ENCODE measurements at places on chromosomes 5 and 9.

- DNase-seq = peak; percentile 63
Measured at GRCh38 chr9:131739959-131740648, at the start of gene RAPGEF1. Gene RAPGEF1, minus strand, starts transcription at chr9:131740076. Its CDS starts 246 bp downstream, at chr9:131739830.

DNA sequence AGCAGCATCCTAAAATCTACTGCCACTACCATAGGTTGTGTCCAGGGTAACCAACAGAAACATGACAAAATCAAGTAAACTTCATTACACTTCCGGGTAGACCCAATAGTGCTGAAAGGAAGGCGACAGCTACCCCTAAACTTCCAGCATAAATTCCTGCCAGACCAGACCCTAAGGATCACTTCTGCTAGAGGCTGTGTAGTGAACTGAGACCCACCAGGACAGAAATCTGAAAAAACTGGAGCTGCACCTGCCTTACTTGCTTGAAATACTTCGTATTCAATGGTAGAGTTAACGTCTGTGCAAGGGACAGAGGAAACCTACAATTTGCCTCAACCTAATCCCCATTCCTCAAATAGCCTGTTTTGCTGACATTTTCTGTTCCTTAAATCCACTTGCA lies 1.0 kb upstream of the SECISBP2 start:
- no peak for DNase-seq

DNA sequence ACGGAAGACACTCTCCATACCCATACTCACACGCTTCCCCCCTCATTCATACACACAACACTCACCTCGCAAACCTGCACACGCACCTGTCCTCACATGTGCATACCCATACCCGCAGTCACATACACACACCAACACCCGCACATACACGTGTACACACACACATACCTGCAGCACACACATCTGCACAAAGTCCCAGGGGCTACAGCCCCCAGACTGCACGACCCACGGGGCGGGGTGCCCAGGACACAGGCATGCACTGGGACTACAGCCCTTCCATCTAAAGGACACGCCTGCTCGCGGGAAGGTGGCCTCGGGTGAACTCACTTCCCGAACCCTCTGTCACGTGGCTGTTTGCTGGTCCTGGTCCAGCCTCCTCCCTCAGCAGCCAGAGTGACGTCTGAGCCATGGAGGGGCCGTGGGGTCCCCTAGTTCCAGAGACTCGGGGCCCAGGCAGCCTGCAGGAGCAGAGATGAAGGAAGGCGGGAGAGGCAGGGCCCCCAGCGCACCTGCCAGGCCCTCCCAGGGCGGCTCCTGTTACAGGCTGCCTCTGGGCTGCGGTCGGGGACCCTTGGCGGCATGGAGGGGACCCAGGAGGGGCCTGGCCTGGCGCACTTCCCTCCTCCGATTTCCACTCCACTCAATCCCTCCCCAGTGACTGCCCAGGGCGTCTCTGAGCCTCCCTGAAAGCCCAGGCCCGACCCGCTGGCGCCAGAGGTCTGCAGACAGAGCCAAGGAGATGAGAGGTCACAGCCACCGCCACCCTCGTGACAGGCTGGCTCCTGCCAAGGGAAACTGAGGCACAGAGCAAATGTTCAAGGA lies 8.1 kb downstream of the SLC12A7 start:
- DNase-seq = no peak

GRCh38 chr5:142644640-142645361 lies 41.1 kb downstream of the FGF1 start:
- no peak for DNase-seq

GRCh38 chr5:101425339-101425859 lies 522.3 kb upstream of the ST8SIA4 start:
- no peak for DNase-seq

- DNase-seq = no peak
Measured at GRCh38 chr5:31854181-31855133, 215.5 kb downstream of the PDZD2 start.

GRCh38 chr5:9898319-9898718 lies 268.2 kb upstream of the TAS2R1 start:
- no peak for DNase-seq

Measured in T-cell (primary cell).